Stimulated activated CD4-positive, alpha-beta T cell treated with anti-CD3 and anti-CD28 coated beads, Interleukin-1b, Interleukin-23, amount 100 ng/mL, for 1 hour (primary cell): ENCODE measurements at places on chromosomes 13 and 19.
A peak's percentile ranks its signal among the peaks of the same experiment; 100 is the strongest.

DNA sequence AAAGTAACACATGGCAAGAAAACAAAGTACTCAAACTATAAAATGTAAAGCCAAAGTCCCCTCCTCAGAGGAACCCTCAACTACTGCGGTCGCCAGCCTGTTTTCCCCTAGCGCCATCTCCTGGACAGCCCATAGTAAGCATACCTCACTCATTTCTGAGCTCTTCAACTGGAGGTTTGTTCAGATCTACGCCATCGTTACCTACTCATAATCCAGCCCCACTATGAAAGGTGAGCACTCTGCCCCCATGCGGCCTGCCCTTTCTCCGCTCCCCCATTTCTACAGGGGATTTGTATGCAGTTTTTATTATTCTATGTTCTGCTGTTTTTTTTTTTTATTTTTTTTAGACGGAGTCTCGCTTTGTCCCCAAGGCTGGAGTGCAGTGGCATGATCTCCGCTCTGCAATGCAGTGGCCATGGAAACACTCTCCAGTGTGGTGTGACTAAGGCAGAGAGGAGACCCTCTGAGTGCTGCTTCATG lies 26.2 kb downstream of the OPA3 start:
- peak; percentile 32 for DNase-seq

DNA sequence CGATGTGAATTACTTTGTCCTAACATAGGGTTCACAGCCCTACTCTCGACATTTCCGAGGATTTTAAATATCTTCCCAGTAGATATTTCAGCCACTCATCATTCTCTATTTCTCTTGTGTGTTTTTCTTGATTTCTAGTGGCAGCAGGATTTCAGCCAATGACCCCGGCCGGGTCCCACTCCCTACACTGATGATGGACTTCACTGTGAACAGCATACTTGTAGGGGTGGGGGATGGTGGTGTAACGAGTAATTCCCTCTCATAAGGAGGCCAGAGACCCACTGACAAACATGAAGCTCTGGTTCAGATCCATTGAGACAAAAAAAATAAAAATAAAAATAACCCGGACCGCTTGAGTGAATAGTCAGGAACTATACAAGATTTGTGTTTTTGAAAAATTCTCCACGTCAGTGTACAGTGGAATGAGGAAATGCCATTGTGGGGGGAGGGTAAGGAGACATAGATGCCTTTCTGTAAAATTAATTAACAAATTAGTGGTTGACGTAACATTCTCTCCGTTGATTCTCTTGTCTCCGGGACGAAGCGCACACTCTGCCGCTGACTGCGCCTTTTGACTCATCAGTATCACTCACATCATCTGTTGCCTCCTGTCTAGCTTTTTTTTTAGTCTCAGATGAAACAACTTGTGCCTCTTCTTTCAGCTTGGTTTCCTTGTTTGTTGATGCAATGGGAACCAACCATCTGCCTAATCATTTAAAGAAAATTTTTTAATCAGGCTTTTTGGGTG lies 48.8 kb upstream of the IRS2 start:
- DNase-seq = no peak

- DNase-seq = no peak
Observed at GRCh38 chr19:45767881-45768654, 984 bp downstream of the SIX5 start.

DNA sequence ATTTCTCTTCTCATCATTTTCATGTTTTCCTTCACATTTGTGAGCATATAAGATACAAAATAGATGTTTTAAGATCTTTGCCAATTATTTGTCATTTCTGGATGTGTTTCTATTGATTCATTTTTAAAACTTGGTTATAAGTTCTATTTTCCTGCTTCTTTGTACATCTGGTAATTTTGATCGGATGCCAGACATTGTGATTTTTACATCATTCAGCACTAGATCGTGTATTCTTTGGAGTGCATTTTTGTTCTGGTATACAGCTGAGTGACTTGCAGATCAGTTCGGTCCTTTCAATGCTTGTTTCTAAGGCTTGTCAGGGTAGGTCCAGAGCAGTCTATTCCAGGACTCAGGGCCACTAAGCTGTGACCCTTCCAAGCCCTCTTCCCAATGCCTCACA lies 198.2 kb downstream of the KLF12 start:
- no peak for DNase-seq

- DNase-seq = no peak
Observed at GRCh38 chr19:14704450-14704849, 14.6 kb downstream of the ZNF333 start.

- DNase-seq = no peak
Observed at GRCh38 chr19:17830567-17831418, 9.5 kb upstream of the INSL3 start.

DNA sequence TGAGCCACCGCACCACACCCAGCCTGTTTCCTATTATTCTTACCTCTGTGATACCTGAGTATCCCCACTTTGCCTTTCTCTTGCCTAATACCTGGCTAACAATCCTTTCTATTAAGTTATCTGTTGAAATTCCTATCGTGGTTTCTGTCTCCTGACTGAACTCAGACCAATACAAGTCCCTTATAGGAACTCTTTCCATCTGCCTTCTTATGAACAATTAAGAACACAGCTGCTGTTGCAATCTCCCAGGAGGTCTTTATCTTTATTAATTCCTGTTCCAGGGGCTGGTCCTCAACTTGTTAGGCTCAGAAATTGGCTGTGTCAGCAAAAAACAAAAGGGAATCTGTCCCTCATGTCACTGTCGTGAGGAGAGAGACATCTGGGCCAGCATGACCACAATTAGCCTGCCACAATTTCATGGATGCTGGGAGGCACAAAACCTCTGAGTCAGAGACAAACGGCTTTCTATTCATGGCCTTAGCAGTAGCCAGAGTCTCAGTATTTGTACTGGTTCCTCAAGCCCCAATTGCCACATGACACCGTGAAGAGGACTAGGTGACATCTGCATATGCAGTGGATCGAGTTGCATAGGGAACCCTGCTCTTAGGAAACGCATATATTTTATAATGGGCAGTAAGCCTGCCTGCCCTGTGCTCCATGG lies 58.2 kb downstream of the NUFIP1 start:
- DNase-seq = no peak

- no peak for DNase-seq
Observed at GRCh38 chr13:105406551-105406950, 1128.9 kb downstream of the EFNB2 start.

- no peak for DNase-seq
Observed at GRCh38 chr19:18145391-18145999, 7.5 kb upstream of the PIK3R2 start.

- no peak for DNase-seq
Observed at GRCh38 chr19:2289714-2290435, 7.9 kb upstream of the PEAK3 start.

GRCh38 chr13:61880578-61881283 lies 465.1 kb upstream of the PCDH20 start:
- no peak for DNase-seq

- DNase-seq = no peak
Observed at GRCh38 chr13:111902726-111903125, 164.2 kb upstream of the SOX1 start.

- DNase-seq = no peak
Observed at GRCh38 chr19:33719366-33720154, 77.1 kb upstream of the KCTD15 start.

DNA sequence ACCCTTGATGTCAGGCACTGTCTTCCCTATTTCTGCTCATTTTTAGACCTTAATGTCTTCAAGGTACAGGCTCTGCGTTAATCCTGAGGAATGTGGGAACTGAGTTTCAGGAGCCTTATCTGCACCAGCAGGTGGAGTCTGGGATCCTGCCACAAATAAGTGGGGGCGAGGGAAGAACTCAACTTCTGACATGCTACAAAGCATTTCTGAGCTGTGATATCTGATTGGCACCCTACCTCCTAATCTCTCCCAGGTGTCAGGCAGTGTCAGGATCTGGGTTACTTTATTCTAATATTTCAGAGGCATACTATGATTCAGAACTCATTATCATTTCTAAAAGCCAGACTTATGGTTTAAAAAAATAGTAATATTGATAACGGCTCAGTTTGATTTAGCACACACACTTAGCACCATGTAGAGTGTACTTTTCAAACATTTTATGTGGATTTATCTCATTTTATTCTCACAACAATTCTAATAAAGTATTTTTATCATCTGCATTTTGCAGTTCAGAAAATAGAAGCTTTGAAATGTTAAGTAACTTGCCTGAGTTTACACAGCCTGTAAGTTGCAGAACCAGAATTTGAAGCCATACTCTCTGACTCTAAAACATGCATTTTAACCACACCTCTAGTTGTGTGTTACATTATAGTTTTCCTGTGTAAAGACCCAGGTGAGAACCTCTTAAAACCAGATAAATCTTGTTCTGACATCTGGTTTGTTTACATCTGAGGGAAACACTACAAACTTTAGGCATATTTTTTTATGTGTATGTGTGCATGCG lies 358.6 kb downstream of the TDRD3 start:
- no peak for DNase-seq

- no peak for DNase-seq
Observed at GRCh38 chr19:45087531-45087930, 5.4 kb upstream of the PPP1R37 start.

GRCh38 chr19:4821265-4821664 lies 10.2 kb downstream of the TICAM1 start:
- DNase-seq = no peak

- DNase-seq = no peak
Observed at GRCh38 chr19:4358709-4359626, 15.6 kb downstream of the MPND start.
